BE2C (cell line): ENCODE measurements at places on chromosomes 1 and 21.
A peak's percentile ranks its signal among the peaks of the same experiment; 100 is the strongest.

- no peak for DNase-seq
Measured at GRCh38 chr1:165954940-165955339, 127.5 kb downstream of the UCK2 start.

GRCh38 chr1:43566382-43567044 lies 35.8 kb downstream of the PTPRF start:
- DNase-seq, result no peak

- DNase-seq, result no peak
Measured at GRCh38 chr1:184462990-184463389, 76.2 kb downstream of the C1orf21 start.

DNA sequence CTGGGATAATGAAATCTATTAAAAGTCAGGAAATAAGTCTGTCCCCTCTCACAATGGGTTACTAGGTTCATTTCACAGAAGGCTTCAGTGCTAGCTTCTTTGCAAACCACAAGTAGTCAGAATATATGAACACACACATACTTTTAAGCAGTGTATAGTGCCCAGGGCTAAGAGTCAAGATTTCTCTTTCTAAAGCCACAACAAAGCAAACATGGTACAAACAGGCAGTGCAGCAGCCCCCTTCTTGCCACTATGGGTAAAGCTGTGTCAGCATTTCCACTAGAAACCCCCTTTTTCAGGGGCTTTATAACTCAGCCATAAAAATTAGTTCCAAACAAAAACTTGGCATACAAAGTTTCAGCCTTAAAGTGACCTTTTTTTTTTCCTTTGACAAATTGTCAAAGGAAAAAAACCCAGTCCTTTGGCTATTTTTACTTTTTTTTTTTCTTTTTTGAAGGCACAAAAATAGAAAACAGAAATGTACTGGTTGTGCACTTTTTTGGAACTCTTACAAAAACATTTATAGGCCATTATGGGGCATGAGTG lies 315.4 kb downstream of the LMO4 start:
- no peak for DNase-seq

- no peak for DNase-seq
Measured at GRCh38 chr1:106768501-106768900, 288.0 kb upstream of the PRMT6 start.

DNA sequence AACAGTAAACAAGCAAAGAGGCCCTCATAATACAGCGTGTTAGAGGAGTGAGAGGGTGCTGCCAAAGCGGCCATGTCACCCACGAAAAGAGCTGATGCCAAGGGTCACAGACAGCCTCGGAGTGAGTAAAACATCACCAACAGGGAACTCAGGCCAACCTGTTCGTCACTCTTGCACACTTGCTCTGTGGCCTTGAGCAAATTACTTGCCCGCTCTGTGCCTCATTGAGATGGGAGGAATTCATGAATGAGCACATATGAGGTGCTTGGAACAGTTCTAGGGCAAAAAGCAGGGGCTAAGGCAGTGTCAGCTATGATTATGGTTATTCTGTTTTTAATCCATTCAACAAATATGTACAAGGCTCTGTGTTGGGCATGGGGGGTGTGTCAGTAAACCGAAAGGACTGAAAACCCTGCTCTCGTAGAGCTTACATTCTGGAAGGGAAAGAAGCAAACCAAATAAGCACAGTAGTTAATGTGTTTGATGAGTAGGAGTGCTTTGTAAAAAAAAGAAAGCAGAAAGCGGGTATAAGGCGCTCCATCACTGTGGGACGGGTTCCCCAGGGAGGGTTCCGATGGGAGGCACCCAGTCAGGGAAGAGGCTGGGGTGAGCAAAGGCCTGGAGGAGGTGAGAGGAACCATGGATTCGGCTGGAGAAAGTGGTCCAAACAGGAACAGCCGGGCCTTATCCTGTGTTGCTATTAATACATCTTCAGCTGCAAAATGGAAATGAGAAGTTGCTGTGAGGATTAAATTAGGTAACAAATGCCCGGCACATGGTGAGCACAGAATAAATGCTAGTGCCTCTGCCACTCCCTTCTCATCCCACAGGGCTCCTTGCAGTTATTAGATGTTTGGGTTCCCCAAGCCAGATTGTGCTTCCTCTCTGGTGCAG lies 39.5 kb upstream of the RD3 start:
- no peak for DNase-seq

- DNase-seq, result peak; percentile 26
Measured at GRCh38 chr1:178725466-178726086, 532 bp downstream of the RALGPS2 start.

DNA sequence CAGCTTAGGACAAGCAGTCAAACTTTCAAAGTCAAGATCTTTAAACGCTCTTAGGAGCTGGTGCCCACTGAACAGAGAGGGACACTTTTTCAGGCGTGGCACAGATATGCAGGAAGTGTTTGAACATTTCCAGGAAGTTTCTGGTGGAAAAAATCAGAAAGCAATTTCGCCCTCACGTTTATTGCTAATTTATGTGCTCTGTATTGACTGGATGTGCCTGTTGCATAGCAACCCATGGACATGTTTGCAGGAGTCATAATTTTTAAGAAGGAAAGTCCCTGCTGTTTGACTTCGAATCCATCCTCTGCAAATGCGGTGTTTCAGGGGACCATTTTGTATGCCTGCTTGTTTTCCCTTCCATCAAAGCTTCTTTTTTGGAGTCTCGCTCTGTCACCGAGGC lies 239.9 kb upstream of the IRF2BP2 start:
- DNase-seq, result no peak

DNA sequence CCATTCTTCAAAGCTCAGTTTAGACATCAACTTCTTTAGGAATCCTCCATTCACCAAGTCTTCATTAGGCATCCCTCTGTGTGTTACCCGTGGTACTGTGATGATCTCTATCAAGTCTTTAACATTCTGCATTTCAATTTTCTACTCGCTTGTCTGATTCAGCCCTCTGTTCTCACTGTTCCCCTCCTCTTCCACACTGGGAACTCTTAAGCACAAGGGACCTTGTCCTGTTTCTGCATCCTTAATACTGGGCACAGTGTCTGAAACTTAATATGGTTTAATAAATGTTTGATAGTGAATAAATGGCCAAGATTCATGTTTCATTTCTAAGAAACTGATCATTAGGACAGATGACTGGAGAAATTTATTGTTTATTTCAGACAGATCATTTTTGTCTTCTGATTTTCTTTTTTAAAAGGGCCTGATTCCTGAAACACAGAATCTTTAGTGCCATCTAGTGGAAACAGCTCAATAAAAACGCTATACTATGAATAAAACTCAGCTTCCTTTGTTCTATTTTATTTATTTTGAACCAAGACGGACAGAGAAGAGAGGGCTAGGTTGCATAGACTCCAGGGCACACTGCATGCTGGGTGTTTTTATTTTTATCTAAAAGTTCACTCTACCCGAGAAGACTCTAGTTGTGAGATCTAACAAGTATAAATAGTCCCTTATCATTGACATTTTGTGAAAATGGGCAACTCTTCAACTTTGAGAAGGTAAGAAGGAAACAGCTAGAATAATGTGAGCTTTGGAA lies 7.0 kb upstream of the TRIM45 start:
- DNase-seq, result no peak

DNA sequence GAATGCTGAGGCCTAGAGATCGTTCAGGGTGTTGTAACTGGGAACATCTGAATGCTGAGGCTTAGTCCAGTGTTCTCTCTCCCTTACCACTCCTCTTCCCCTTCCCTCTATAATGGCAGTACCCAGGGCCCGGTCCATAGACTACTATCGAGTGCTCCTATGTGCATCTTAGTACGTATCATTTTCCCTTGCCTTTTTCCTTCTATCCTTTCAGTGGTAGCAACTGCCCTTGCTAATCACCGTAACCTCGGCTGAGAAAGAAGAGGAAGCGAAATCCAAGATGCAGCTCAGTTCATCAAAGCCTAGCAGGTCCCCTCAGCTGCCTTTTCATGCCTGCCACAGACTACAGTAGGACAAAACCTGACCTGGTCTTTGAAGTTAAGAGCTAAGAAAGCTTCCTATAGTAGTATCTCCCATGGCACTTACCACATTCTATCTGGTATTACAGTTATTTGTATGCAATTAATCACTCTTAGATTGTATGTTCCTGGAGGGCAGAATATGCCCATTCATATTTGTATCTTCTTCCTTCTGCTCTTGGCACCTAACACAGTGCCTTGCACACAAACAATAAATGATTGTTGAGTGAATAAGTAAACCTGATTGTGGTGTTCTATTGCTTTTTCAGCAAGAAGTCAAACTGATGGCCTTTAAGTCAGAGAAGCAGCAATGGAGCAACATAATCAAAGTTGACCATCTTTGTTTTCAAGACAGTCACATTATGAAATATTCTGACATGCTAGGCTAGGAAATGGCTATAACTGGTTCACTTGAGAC lies 22.4 kb downstream of the CNIH4 start:
- no peak for DNase-seq

DNA sequence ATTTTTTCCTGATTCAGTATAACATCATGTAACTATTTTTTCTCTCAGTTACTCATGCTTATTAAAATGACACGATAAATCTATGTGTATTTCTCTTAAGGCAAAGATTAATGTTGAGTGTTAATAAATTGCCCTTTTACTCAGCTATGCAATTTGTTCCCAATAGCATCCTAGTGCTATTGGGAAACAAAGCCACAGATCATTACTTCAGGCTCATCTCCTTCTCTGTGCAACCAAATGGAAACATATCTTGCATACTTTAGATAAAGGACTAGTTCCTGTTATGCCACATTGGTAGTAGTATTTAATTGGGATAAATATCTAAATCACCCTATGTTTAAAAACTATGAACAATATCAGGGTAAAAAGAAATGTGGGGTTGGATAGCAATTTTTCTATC lies 106.2 kb downstream of the PLPPR4 start:
- no peak for DNase-seq

GRCh38 chr1:234656944-234657654 lies 47.1 kb upstream of the IRF2BP2 start:
- no peak for DNase-seq

DNA sequence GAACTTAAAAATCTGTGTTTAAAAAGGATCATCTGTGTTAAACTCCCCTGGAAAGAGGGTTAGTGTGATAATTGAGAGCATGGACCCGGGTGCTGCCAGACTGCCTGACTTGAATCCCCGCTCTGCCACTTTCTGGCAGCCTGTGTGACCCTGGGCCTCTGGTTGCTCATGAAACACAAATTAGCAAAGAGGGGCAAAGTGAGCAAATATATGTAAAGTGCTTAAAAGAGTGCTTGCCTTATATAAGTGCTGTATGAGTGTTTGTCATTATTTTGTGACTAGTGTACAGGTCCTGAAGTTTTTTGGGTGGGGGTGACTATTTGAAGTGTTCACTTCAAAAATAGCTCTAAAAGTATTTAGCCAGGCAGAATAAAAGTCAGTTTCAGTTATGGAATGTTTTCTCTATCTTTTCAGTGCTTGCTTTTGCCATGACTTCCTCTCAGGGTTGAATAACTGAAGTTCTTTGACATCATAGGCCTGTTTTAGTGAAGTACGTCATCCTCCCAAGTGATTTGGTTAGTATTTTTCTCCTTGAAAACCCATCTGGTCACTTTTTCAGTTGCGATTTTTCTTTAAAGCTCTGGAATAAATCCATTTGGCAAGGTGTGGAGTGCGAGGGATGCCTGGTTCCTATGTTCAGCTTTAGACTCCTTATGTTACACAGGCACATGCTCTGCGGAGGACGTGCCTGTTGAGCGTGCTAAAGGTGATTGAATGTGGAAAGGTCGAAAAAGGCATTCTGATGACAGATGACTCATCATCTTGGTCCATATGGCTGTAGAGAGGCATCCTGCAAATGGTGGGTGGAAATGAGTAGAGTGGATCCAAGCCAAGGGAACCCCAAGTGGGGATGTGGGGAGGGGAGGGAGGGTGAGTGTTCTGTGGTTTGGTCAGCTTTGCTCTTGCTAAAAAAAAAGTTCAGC lies 47.8 kb downstream of the AK4 start:
- DNase-seq, result no peak

DNA sequence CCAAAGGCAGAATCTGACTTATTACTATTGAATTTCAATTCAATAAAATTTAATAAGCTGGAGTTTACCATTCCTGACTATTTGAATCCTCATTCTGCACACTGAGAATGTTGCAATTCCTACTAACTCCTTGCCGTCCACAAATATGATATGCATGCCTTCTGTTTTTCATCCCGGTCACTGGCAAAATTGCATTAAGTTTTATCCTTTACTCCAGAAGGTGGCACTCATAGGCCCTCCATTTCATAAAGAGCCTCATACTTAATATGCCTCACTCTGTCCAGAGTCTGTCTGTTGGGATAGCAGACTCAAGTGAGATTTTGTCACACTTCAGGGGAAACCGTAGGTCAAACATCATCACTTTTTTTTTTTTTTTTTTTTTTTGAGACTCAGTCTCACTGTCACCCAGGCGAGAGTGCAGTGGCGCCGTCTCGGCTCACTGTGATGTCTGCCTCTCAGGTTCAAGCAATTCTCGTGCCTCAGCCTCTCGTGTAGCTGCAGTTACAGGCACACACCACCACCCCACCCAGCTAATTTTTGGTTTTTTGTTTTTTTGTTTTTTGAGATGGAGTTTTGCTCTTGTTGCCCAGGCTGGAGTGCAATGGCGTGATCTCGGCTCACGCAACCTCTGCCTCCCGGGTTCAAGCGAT lies 27.3 kb downstream of the F11R start:
- no peak for DNase-seq

DNA sequence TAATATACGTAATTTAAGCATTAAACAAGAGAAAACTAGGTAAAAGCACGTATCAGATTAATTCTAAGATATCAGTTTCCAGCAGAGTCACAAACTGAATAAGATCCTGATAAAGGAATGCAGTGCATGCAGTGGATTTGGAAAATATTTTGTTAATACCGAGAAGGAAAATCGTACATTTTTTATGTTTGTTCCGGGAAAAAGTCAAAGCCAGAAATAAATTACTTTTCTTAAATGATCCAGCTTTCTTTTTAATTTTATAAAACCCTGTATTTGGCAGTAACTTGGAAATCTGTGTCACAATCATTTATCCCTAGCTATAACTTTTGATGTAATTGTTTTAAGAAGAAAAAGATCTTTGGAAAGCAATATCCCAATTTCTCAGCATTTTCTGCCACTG lies 955 bp downstream of the PALMD start:
- DNase-seq, result no peak

- no peak for DNase-seq
Measured at GRCh38 chr1:101338714-101339430, 102.1 kb downstream of the S1PR1 start.
